Astrocyte (in vitro differentiated cells and primary cell): ENCODE measurements at places on chromosomes 16 and 17.

GRCh38 chr16:50737420-50737959, 4.4 kb upstream of the CYLD start:
- no peak for DNase-seq

DNA sequence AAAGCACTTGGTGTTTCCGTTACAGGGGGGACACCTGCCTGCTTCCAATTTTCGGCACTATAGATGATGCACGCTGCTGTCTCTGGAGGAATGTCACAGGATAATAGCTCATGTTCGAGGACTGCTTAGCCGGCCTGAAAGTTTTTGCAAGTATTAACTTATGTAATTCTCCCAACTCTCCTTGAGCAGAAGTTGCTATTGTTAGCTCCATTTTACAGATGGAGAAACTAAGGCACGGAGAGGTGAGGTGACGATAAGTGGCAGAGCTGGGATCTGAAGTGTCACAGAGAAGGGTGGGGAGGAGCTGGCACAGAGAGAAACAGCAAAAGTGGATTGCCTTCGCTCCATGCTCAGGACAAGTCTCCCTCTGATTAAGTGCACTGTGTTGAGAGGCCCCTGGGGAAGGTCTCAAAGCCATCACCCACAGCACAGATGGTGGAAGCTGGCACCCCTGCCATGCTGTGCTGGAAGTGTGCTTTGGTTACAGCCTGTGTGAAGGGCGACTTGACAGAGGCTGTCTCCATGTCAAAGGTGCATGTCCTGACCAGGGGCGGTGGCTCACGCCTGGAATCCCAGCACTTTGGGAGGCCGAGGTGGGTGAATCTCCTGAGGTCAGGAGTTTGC, 40.8 kb upstream of the MEAK7 start:
- DNase-seq = no peak

DNA sequence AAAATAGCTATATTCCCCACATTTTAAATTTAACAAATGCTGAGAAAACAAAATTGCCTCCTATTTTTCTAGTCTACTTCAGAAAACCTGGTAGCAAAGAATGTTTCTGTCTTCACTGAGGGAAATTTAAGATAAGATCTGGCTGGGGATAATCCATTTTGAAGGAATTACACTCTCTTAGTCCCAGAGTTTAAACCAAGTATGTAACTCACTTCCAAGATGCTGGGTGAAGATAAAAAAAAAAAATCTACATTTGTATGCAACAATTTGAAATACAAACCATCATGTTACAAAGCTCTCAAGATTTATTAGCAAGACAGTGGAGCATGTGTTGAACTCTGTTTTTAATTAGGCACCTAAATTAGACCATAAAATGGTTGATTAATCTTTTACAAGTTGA, 5.7 kb downstream of the HS3ST3B1 start:
- DNase-seq = no peak

DNA sequence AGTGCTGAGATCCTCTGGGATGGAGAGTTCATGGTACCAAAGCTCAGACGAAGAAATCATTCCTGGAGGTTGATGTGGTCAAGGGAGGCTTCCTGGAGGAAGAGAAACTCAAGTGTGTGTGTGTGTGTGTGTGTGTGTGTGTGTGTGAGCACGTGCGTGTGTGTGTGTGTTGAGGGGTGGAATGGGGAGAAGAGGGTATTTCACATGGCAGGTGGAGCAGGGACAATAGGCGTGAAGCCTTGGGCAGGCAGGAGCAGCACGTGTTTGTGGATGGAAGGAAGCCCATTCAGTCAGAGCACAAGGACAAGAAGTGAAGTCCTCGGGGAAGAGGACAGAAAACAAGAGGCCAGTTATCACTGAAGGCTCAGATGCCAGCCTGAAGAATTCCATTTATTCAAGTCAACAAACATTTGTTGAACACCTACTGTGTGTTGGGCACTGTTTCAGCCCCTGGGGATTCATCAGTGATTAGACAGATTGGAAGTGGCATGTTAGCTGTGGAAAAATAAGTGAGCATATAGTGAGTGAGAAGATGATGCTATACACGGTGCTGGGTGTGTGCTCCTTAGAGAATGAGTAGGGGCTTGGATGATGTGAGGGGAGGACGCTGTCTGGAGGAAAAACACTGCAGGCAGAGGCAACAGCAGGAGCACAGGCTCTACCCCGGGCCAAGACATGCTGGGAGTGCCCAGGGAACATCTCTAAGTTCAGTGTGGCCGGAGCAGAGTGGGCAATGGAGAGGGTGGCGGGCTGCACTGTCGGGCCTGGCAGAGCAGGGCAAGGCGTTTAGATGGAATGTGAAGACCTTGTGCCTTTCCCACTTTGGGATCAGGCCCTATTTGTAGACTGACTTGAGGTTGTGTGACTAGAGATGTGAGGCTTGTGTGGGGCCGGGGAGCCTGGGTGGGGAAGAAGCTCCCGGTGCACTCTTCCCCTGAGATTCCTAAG, 267.1 kb downstream of the CBLN1 start:
- DNase-seq = no peak

DNA sequence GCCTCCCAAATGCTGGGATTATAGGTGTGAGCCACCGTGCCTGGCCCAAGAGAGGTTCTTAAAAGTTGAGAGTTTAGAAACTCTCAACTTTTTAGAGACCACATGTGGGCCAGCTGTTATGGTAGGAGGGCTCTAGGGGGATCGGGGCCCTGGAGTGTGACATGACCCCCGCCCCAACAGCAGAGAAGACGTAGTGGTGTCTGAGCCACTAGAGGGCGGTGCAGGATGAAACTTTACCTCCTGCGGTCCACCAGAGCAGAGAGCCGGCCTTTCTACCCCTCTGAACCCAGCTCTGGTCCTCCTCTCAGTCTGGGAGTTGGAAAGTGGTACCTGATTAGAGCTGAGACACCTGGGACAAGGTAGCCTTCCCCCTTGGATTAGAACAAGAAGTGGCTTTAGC, 7.4 kb downstream of the CDK5RAP3 start:
- peak; percentile 16 for DNase-seq

- DNase-seq = no peak
Observed at GRCh38 chr17:82177761-82178498, 34.7 kb downstream of the CCDC57 start.

DNA sequence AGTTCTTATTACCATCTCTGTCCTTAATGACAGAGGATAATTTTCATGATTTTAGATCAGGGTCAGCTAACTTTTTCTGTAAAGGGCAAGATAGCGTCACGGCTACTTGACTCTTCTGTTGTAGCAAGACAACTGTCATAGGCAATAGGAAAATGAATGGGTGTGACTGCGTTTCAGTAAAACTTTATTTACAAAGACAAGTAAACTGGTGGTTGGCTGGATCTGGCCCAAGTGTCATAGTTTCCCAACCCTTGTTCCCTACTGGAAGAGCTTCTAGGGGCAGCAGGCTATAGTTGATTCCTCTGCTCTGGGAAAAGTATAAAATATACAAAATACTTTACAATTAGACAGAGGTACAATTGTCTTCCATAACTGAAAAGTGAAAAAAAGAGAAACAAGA, 50.6 kb upstream of the VPS4A start:
- DNase-seq = no peak

DNA sequence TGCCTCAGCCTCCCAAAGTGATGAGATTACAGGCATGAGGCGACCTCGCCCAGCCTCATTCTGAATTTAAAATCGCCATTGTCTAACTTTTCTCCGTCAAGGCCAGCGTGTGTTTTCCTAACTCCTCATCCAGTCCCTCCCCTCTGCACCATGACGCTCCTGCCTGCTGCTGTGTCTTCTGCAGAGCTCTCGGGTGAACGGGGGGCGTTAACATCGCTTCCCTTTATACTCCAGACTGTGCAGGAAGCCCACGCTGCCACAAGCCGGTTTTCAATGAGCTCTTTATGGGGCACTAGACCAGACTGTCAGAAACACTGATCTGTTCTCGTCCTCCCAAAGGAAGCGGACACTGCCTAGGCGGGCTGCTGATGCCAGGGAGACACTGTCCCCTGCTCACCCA, 13.2 kb downstream of the AANAT start:
- DNase-seq = peak; percentile 20

- DNase-seq = peak; percentile 93
Observed at GRCh38 chr17:40098846-40099618, 1.4 kb downstream of the NR1D1 start.

DNA sequence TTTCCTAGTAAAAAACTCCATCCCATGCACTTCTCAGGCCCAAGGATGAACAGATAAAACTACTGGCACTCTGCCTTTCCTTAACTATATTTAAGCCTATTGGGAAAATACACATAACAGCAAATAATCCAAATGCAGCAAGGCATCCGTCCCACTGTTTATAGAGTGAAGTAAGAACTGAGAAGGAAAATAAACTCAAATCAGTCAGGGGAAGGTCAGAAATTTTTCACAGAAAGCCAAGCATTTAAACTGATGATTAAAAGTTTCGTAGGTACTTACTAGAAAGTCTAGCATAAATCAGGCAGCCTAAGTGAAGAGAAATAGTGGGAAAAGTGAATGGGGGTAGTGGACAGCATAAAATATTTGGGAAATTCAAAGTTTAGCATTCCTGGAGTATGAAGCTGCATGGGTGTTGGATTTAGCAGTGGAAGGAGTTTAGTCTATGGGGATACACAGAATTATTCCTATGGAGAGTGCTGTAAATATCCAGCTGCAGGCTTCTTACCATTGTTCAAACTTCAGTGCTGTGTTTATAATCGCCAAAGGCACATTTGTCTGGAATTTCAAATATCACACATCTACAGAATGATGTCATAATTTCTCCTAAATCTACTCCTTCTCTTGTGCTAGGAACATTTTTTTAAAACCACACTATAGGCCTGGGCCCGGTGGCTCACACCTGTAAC, 1131.0 kb upstream of the GOT2 start:
- peak; percentile 47 for DNase-seq

DNA sequence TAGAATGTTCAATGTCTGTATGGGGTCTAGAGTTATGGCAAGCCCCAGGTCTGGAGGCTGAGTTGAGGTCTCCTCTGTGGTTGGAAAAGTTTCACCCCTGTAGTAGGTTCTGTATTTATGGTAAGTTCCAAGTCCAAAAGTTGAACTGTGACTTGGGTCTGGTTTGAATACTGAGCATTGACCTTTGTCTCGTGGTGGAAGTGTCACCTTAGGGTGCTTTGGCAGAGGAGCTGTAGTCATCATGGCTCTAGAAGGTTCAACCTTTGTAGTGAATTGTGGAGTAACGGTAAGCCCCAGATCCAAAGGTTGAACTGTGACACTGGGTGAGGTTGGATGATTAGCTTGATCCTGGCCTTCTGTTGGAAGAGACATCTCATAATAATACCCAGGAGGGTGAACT, 17.6 kb downstream of the RDM1 start:
- DNase-seq = no peak

GRCh38 chr17:32136856-32137255, 5.4 kb upstream of the RHOT1 start:
- DNase-seq = no peak

GRCh38 chr16:9136596-9136995, 45.2 kb downstream of the HAPSTR1 start:
- DNase-seq = no peak

- no peak for DNase-seq
Observed at GRCh38 chr17:76917829-76918228, 49.6 kb downstream of the MGAT5B start.

GRCh38 chr17:81259058-81259605, 20.0 kb downstream of the NDUFAF8 start:
- DNase-seq = no peak

GRCh38 chr17:38317081-38317480, 20.1 kb downstream of the MRPL45 start:
- DNase-seq = no peak

GRCh38 chr17:6524520-6524919, 31.8 kb downstream of the PITPNM3 start:
- DNase-seq = peak; percentile 29

- DNase-seq = peak; percentile 56
Observed at GRCh38 chr16:30949650-30950515, 1.0 kb downstream of the ORAI3 start.

- no peak for DNase-seq
Observed at GRCh38 chr17:18166894-18167293, 16.7 kb upstream of the ALKBH5 start.

DNA sequence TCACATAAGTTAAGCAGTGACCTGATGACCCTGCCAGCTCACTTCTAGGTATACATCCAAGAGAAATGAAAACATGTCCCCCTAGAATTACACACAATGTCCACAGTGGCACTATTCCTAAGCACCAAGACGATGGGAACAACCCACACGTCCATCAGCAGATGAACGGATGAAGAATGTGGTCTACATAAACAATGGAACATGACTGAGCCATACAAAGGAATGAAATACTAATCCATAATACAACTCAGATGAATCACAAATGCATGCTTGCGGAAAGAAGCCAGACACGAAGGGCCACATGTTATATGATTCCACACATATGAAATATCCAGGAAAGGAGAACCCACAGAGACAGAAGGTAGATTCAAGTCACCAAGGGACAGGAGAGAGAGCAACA, 17.4 kb downstream of the USP22 start:
- peak; percentile 59 for DNase-seq

- DNase-seq = peak; percentile 34
Observed at GRCh38 chr17:964876-965275, 14.7 kb downstream of the NXN start.

- DNase-seq = no peak
Observed at GRCh38 chr17:60473788-60474187, 51.5 kb downstream of the CHCT1 start.

GRCh38 chr17:27455236-27455913, 873 bp upstream of the KSR1 start:
- no peak for DNase-seq

DNA sequence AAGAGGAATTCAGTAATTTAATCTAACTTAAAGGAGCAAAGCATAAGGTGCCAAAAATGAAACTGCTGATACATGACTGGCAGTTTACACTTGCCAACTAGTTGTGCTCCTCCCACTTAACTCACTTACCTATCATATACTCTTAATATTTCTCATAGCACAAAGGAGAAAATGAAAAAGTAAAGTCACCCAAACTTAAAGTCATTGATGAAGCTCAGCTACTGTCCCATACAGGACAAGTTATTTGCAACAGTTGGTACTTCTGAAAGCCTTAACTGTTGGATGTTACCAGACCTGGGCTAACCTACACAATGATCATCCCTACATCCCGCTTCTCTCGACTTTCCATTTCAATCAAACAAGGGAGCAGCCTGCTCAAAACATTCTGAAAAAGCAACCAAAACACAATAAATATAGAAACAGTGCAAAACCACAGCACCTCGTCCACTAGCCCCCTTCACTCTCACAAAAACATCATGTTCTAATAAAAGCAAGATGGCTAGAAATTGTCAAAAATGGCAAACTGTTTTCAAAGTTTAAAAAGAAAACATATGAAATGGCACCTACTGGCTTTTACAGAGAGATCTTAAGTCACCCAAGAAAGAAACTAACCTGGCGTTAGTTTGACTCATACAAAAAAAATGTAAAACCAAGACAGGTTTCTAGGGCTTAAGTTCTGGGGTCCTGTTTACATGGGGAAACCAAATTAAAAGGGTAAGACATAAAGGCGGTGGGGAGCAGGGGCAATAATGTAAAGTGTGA, 868 bp downstream of the MED13 start:
- peak; percentile 32 for DNase-seq

- DNase-seq = no peak
Observed at GRCh38 chr17:64382061-64382583, 8.5 kb downstream of the PECAM1 start.

- DNase-seq = no peak
Observed at GRCh38 chr17:3551189-3551588, 6.4 kb downstream of the TRPV3 start.
